Lung (tissue), 17 donors: ENCODE measurements at places on chromosomes 1 and 21.
A peak's percentile ranks its signal among the peaks of the same experiment; 100 is the strongest.

DNA sequence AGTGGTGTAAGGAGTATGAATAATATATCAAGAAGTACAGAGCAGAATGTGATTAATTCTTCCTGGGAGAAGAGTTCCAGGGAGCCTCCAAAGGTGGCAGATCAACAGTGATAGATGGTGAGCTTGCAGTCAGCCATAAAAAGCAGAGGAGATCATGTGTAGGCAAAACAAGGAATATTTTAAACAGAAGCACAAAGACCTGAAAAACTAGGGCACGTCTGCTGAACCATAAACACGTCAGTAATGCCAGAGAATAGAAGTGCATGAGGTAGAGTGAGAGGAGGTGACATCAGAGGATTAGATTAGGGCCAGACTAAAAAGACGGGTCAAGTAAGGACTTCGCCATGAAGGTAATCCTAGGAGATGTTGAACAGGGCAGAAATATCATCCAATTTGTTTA is 151.8 kb downstream of the EIF4G3 start:
- no peak for DNase-seq
- H3K27ac ChIP-seq, result no peak overlapping the region
- H3K4me1 ChIP-seq, result peaks cover 7% of the 10 kb centered on the region

DNA sequence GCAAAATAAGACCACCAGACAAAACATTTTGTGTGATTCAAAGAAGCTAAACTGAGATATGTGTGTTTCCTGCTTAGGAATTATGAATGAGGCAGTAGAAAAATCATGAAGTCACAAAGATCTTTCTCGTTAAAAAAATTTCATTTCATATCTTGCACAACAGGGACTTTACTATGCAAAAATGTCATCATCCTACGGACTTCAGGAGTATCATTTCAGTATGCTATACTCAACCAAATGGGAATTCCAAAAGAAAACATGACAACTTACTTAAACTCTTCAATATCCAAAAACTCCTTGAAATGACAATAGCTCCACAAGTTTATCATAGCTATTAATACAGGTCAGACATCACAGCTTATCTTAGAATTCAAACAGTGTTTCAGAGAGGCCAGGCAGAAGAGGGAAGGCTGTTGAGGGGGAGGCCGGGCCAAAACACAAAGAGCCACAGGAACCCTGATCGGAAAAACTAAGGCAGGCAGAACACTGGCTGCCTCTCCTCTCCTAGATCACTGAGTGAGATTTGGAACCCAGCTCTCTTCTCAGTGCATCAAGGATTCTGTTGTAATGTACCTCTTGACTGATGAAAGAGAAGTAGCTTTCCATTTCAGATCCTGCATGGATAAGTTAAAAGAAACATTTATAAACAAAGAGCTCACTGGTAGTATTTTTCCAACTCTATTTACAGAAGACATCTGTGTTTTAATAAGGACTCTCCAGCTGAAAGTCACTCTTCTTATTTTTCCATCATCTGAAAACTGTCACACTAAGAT is 66.9 kb downstream of the TESK2 start:
- H3K4me1 ChIP-seq, result no peaks in the 10 kb centered on the region
- DNase-seq, result peak; percentile 6
- no peaks in the 10 kb centered on the region for H3K36me3 ChIP-seq
- no peak overlapping the region for H3K27ac ChIP-seq
- H3K27me3 ChIP-seq, result no peaks in the 10 kb centered on the region
- no peak overlapping the region for H3K4me3 ChIP-seq

GRCh38 chr21:29674343-29674742 is 265.5 kb downstream of the GRIK1 start:
- DNase-seq, result no peak
- H3K27me3 ChIP-seq, result no peaks in the 10 kb centered on the region
- no peak overlapping the region for H3K4me3 ChIP-seq
- no peak overlapping the region for H3K27ac ChIP-seq
- H3K4me1 ChIP-seq, result no peaks in the 10 kb centered on the region

- H3K27me3 ChIP-seq, result no peaks in the 10 kb centered on the region
- DNase-seq, result no peak
- H3K4me3 ChIP-seq, result no peak overlapping the region
- H3K4me1 ChIP-seq, result peaks cover 5% of the 10 kb centered on the region
- no peak overlapping the region for H3K27ac ChIP-seq
Observed at GRCh38 chr1:214571281-214571680, 19.9 kb upstream of the PTPN14 start.

DNA sequence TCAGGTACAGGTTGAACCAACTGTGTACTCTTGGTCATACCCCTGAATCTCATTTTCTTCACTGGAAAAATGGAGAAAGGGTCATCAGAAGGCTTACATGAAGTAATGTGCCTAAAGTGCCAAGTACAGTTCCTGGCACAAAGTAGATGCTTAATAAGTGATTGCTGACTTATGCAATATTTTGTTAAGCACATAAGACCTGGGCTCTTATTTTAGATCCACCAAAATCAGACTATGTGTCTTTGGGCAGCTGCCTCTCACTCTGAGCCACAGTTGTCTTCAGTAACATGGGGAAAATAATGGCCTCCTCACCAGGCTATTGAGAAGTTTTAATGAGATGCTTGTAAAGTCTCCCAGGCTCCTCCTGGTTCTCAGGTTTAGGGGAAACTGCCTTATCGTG is 74.3 kb upstream of the TRABD2B start:
- H3K36me3 ChIP-seq, result no peaks in the 10 kb centered on the region
- H3K4me1 ChIP-seq, result peaks cover 9% of the 10 kb centered on the region
- H3K27ac ChIP-seq, result no peak overlapping the region
- H3K27me3 ChIP-seq, result no peaks in the 10 kb centered on the region

- H3K27me3 ChIP-seq, result peaks cover 5% of the 10 kb centered on the region
- no peaks in the 10 kb centered on the region for H3K36me3 ChIP-seq
- H3K4me1 ChIP-seq, result no peaks in the 10 kb centered on the region
- DNase-seq, result no peak
Observed at GRCh38 chr1:38371505-38371844, 324.9 kb upstream of the POU3F1 start.

DNA sequence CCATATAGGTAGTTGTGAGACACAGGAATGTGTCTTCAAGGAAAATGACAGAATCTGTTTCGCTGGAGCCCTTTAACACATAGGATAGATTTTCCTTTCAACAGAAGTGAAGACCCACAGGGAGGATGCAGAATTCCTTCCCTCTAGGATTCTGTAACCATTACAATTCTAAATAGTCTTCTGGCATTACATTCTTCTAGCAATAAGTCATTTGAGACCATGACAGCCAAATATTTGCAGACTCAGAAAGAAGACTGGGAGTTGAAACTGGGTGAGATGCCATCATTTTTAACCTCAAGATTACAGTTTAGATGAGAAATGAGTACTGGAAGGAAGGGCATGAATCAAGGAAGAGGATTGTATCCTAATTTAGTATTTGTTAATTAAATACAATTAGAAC is 61.6 kb downstream of the ZBTB18 start:
- no peak overlapping the region for H3K4me3 ChIP-seq
- H3K27me3 ChIP-seq, result no peaks in the 10 kb centered on the region
- no peak for DNase-seq
- H3K4me1 ChIP-seq, result no peaks in the 10 kb centered on the region
- H3K27ac ChIP-seq, result no peak overlapping the region

DNA sequence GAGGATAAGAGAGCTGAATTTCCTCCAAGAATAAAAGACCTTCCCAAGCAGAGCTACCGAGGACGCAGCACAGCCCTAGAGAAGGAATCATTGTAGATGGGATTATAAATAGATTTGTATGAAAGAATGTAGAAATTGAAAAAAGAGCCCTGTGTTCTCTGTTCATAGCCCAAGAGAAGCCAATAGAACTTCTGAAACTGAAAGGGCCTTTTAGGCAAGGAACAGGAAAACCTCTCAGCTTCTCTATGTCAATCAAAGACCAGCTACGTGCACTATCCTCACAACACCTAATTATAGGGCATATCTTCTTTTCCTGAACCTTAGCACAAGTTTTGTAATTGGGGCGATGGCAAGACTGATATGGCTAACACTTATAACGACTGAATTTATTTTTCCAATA is 192.4 kb upstream of the RNPC3 start:
- H3K4me3 ChIP-seq, result no peak overlapping the region
- H3K36me3 ChIP-seq, result no peaks in the 10 kb centered on the region
- H3K4me1 ChIP-seq, result no peaks in the 10 kb centered on the region
- no peaks in the 10 kb centered on the region for H3K27me3 ChIP-seq

- H3K27me3 ChIP-seq, result no peaks in the 10 kb centered on the region
- no peak overlapping the region for H3K27ac ChIP-seq
- peaks cover 7% of the 10 kb centered on the region for H3K36me3 ChIP-seq
- no peak overlapping the region for H3K4me3 ChIP-seq
Observed at GRCh38 chr1:56525489-56526041, 53.8 kb downstream of the PLPP3 start.
